Stimulated activated CD8-positive, alpha-beta memory T cell treated with anti-CD3 and anti-CD28 coated beads, Interleukin-7, amount 100 ng/mL, for 1 hour (primary cell): ENCODE measurements at places on chromosomes 11 and 22.
A peak's percentile ranks its signal among the peaks of the same experiment; 100 is the strongest.

DNA sequence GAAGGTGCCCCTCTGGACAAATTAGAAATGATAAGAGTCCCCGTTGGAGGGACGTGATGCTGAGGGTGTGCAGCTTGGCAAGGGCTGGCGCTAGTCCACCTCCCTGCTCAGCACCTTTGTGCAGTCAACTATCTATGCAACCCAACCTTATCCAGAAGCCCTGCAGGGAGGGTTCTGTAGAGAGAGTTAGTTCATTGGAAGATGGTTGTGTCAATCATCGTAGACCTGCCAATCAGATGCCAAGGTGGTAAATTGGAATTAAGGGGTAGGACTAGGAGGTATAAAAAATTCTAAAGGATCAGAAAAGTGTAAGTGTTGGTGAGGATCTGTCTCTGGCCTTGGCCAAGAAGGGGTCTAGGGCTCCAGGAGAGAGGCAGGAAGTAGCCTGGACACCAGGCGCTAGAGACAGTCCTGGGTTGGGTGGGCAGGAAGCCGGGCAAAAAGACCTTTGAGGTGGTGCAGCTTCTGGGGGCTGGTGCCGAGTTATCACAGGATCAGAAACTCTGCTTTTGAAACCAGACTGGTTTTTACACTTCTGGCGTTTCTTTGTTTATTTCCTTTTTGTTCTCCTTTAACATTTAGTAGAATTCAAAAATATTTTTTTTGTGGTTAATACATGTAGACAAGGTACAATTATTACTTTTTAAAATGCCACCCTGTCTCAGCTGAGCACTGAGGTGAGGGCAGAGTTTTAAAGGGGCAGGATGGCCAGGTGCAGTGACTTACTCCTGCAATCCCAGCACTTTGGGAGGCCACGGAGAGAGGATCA lies 1.6 kb downstream of the C1QTNF6 start:
- no peak for DNase-seq

DNA sequence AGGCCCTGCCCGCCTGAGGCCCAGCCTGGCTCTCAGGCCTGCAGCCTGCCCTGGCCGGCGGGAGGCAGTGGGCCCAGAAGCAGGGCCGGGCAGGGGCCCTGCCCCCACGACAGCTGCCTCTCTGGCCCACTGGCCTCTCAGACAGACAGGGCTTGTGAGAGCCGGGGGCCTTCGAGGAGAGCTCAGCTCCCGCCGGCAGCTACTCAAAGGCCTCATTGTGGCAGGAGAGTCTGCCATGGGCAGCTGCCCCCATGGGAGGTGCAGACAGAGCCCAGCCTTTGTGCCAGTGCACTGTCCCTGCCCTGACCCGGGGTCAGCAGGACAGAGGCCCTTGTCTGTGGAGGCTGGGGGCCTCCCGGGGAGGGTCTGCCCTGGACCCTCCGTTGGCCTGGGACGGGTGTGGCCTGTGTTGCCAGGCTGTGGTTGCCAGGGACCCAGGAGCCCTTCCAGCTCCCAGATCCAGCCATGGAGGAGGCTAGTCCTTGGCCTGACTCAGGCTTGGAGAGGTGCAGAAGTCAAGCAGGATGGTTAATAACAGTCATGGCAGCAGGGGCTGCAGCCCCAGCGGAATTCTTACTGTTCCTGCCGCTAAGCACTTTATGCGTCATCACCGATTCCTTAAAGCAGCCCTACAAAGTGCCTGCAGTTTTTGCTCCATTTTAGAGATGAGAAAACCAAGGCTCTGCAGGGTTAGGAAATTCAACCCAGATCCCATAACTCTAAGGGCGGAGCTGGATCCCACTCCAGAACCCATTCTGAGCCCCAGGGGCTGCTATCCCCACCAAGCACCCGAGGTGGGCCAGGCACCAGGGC lies 12.5 kb downstream of the FLRT1 start:
- DNase-seq: no peak

DNA sequence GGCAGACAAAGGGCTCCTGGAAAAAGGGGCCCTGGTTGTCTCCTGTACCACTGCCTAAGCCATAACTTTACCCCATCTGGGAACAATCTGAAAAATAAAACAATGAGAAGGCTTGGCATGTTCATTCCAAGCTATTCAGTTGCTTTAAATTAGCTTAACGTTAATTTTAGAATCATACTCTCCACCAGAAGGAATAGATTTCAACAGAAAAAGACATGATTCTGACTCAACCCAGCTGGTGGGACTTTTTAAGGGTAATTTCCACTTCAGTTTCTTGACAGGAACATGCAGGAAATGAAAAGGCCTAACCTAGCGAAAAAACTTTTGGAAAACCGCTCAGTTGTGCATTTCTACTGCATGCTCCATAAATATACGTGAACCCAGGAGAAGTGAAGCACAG lies 7.9 kb downstream of the SF3A1 start:
- DNase-seq: no peak

GRCh38 chr11:59151761-59152160 lies 9.1 kb downstream of the FAM111A start:
- DNase-seq: no peak

DNA sequence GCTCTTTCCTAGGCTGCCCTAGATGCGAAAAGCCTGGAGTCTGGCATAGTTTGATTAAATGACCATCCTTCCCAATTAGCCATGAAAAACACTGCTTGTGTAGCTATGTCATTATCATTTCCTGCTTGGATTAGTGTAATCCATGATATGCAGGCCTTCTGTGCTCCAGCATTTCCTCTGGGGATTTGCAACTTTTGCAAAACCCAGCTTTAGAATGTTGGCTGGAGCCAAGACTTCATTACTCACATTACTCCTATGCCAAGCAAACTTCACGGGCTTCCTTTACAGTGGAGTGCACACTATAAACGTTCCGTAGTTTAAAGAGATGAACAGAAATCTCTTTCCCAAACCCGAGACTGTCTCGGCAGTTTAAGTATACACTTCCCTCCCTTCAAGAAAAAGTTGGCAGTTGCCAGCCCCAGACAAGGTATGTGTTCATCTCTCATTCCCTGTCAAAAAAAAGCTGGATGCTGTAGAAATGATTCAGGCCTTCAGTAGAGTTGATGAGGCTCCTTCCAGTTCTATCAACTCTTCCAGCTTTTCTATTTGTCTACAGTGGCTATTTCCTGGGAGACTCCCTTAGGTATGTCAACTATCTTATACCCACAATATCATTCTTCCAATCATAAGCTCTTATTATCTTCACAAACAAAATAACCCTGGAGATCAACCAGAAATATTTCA lies 180.0 kb downstream of the MAML2 start:
- no peak for DNase-seq

GRCh38 chr22:36775586-36775963 lies 344 bp downstream of the IFT27 start:
- no peak for DNase-seq

GRCh38 chr11:100190395-100190794 lies 496.7 kb upstream of the ARHGAP42 start:
- no peak for DNase-seq

- no peak for DNase-seq
Observed at GRCh38 chr11:43933608-43934551, 8.6 kb upstream of the C11orf96 start.

GRCh38 chr11:34621876-34622275 lies 983 bp downstream of the EHF start:
- DNase-seq: no peak

DNA sequence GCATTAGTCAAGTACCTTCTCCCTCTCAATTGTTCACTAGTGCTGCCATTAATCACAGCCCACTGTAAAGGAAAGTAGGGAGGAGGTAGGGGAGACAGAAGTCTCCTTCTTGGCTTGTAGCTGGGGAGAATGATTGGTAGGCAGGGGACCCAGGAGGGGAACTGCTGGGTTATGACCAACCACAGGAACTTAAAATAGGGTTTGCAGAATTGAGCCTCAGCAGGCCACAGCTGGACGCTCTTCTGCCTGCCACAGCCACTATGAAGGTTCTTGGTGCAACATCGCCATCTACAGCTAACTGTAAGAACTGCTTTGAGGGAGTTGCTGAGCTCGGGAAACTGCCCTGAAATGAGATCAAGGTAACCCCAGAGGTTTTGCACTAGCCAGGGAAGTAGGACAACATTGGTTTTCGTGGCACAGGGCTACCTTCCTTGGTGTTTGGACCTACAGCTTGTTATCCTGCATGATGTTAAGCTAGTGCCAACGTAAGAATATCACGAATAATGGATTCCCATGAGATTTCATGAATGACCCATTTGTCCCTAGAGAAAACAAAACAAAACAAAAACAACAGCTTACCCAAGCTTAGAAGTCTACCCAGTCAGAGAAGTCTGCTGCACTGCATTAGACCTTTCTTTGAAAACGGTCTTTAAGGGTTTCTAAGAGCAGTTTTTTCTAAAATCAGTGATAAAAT lies 787.1 kb upstream of the API5 start:
- no peak for DNase-seq

- no peak for DNase-seq
Observed at GRCh38 chr11:132055296-132055695, 684.9 kb downstream of the NTM start.

- no peak for DNase-seq
Observed at GRCh38 chr11:98177925-98178324, 842.8 kb upstream of the CNTN5 start.

DNA sequence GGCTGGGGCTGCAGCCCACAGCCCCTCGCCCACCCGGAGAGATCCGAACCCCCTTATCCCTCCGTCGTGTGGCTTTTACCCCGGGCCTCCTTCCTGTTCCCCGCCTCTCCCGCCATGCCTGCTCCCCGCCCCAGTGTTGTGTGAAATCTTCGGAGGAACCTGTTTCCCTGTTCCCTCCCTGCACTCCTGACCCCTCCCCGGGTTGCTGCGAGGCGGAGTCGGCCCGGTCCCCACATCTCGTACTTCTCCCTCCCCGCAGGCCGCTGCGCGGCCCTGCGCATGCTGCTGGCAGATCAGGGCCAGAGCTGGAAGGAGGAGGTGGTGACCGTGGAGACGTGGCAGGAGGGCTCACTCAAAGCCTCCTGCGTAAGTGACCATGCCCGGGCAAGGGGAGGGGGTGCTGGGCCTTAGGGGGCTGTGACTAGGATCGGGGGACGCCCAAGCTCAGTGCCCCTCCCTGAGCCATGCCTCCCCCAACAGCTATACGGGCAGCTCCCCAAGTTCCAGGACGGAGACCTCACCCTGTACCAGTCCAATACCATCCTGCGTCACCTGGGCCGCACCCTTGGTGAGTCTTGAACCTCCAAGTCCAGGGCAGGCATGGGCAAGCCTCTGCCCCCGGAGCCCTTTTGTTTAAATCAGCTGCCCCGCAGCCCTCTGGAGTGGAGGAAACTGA lies 731 bp downstream of the GSTP1 start:
- DNase-seq: no peak

DNA sequence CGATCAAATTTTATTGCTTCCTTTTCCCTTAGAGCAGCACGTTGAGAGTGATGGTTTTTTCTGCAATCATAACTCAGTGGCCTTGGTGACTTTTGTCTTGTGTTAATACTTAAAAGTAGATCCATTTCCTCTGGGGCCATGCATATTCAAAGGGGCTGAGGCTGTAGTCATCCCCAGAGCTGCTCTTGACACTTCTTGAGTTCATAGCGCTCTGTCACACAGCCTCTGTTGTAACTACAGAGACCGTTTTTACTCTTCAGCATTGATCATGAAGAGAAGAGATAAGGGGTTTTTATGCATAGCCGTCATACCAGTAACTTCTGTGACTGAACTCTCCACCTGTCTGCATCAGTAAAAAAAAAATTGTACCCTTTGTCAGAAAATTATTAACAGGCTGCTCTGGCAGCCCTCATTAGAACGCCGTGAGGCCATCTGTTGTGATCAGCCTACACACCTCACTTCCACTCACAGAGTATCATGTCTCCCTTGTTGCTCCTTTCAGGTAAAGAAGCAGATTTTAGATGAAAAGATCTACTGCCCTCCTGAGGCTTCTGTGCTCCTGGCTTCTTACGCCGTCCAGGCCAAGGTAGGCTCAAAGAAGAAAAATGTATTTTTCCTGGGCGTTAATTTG lies 38.4 kb downstream of the NF2 start:
- DNase-seq: no peak

GRCh38 chr11:134008634-134009071 lies 51.9 kb upstream of the IGSF9B start:
- no peak for DNase-seq

- no peak for DNase-seq
Observed at GRCh38 chr11:110479108-110480101, 49.7 kb downstream of the FDX1 start.

- no peak for DNase-seq
Observed at GRCh38 chr11:34251589-34251980, 106.2 kb downstream of the ABTB2 start.

DNA sequence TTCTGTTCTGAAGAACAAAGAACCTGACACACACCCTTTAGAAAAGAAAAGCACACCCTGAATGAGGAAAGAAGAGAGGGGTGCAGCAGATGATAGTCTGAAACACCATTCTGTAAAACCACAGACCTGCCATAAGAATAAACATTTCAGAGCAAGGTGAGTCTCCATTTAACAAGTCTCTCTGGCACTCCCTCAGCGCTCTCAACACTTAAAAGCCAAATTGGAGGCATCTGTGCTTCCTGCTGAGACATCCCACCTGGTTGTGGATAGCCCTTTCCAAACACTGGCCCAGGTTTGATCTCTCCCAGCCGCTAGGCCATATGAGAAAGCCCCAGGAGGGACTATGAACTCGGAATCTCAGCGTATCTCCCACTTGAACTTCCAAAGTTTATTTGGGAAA lies 36.3 kb downstream of the ETS1 start:
- no peak for DNase-seq

DNA sequence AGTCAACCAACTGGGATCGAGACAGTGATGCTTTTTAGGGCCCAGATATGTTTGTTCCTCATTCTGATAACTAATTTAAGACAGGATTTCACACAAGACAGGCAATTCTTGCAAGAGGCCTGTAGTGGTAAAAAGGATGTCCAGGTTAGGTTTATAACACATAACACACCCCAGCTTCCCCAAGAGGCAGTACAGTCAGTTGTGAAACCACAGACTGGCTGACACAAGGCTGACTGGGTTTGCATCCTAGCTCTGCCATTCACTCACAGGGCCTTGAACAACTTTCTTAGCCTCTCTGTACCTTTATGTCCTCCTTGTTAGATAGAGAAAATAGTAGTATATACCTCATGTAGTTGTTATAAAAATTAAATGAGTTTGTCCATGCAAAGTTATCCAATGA lies 55.0 kb upstream of the PTH start:
- DNase-seq: peak; percentile 1

DNA sequence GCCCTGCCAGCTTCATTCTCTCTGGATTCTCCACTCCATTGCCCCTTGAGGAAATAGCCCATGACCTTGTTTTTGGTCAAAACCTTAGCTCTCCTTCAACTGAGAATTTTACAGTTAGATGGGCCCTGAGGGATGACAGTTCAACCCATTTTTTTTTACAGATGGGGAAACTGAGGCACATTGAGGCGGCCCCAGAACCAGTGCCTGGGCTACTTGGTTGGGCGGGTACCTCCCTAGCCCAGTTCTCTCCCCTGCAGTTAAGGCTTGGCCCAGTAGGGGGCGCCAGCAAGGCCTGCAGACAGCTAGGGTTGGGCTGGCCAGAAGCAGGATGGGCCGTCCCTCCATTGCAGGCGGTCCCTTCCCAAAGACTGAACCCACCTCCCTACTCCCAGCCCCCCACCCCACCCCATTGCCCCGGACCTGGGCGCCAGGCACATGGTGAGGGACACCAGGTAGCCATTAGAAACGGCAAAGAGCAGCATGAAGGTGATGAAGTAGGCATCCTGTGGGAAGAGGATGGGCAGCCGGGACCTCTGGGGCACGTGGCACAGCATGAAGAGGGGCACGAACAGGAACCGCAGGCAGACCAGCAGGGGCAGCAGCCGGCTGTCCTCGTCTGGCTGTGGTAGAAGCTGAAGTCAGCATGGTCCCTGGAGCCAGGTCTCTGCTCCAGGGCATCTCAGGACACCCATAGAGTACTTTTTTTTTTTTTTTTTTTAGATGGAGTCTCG lies 7.6 kb downstream of the SLC29A2 start:
- DNase-seq: peak; percentile 55
